ENCODE measurements at places on chromosomes 6 and 20. TPM values are rescaled to one million over a fixed set of nuclear protein-coding genes. Genes with fewer than 3 reads are reported as not detected.
A peak's percentile ranks its signal among the peaks of the same experiment; 100 is the strongest.

The FOXQ1 gene
- not detected for total RNA-seq

The HSPA12B gene
- not detected for total RNA-seq

The ZNF334 gene
- total RNA-seq = not detected

The OPRM1 gene
- not detected for total RNA-seq

The PTK6 gene
- 0.51 TPM for total RNA-seq

The EYS gene
- total RNA-seq = not detected

The PNPLA1 gene
- not detected for total RNA-seq

- H3K4me1 ChIP-seq = no peaks in the 10 kb centered on the region
- DNase-seq = no peak
- H3K4me3 ChIP-seq = no peak overlapping the region
- H3K27ac ChIP-seq = no peak overlapping the region
Measured at GRCh38 chr20:53445321-53445731, 148.3 kb downstream of the ZNF217 start.

GRCh38 chr6:144153260-144153659 lies 2.9 kb downstream of the STX11 start:
- H3K4me1 ChIP-seq = peaks cover 12% of the 10 kb centered on the region
- no peak overlapping the region for H3K27ac ChIP-seq
- DNase-seq = no peak

GRCh38 chr6:161436106-161436876 lies 162.4 kb upstream of the AGPAT4 start:
- no peak for DNase-seq
- no peaks in the 10 kb centered on the region for H3K27me3 ChIP-seq
- H3K4me1 ChIP-seq = peaks cover 10% of the 10 kb centered on the region
- no peak overlapping the region for H3K4me3 ChIP-seq

- no peak for DNase-seq
- H3K4me3 ChIP-seq = no peak overlapping the region
- no peaks in the 10 kb centered on the region for H3K36me3 ChIP-seq
- H3K27ac ChIP-seq = no peak overlapping the region
- no peaks in the 10 kb centered on the region for H3K4me1 ChIP-seq
- no peaks in the 10 kb centered on the region for H3K27me3 ChIP-seq
Measured at GRCh38 chr6:157861814-157862213, 38.8 kb downstream of the SNX9 start.

DNA sequence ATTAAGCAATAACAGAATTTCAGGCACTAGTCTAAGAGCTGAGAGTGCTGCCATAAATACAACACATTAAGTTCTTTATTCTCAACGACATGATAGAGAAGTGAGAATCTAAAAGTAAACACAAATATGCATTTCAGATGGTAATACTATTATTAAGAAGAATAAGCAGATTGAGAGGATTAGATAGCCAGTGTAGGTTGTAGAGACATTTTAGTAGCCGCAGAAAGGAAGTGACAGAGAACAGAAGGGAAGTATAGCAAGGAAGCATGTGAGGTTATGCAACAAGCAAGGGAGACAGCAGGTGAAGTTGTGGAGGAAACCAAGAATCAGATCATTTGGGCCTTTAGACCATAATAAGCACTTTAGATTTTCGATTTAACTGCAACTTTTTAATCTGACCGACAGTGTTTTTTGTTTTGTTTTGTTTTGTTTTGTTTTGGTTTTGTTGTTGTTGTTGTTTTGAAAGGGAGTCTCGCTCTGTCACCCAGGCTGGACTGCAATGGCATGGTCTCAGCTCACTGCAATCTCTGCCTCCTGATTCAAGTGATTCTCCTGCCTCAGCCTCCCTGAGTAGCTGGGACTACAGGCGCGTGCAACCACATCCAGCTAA lies 737.0 kb upstream of the ADGRB3 start:
- no peak overlapping the region for H3K4me3 ChIP-seq
- H3K27ac ChIP-seq = no peak overlapping the region
- DNase-seq = no peak

- no peaks in the 10 kb centered on the region for H3K27me3 ChIP-seq
- H3K36me3 ChIP-seq = peaks cover 27% of the 10 kb centered on the region
- peak overlapping the region; percentile 13 for H3K27ac ChIP-seq
- DNase-seq = no peak
- H3K4me3 ChIP-seq = no peak overlapping the region
- H3K4me1 ChIP-seq = peaks cover 29% of the 10 kb centered on the region
Measured at GRCh38 chr6:34288581-34288980, 39.8 kb upstream of the SMIM29 start.

DNA sequence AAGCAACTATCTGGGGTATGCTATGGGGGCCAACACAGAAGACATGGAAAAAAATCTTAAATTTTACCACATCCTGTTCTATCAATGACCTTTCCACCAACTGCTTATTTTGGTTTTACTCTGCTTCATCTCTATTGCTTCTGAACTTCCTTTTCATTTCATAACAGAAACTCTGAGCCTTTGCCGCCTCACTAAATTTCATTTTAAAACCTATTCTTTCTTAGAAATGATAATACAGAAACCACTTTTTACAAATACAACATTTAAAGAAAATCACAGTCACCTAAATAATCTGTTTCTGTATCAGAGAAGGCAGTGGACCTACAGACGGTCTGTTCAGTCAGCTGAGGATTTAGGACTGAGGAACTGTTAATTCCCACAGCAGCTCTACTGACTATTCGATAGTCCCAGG lies 117.5 kb downstream of the KCNQ5 start:
- H3K4me3 ChIP-seq = no peak overlapping the region
- no peak for DNase-seq
- H3K27me3 ChIP-seq = no peaks in the 10 kb centered on the region
- 0 out of 2 replicates have a peak, but pooled peaks cover 4% of the 10 kb centered on the region for H3K36me3 ChIP-seq

- H3K27me3 ChIP-seq = no peaks in the 10 kb centered on the region
- H3K27ac ChIP-seq = no peak overlapping the region
- no peak for DNase-seq
Measured at GRCh38 chr6:25175196-25175595, 104.0 kb upstream of the CARMIL1 start.

GRCh38 chr20:50043573-50044352 lies 61.0 kb downstream of the SNAI1 start:
- DNase-seq = no peak
- no peaks in the 10 kb centered on the region for H3K36me3 ChIP-seq
- no peaks in the 10 kb centered on the region for H3K27me3 ChIP-seq
- no peak overlapping the region for H3K4me3 ChIP-seq
- H3K4me1 ChIP-seq = peaks cover 8% of the 10 kb centered on the region
- H3K27ac ChIP-seq = no peak overlapping the region

DNA sequence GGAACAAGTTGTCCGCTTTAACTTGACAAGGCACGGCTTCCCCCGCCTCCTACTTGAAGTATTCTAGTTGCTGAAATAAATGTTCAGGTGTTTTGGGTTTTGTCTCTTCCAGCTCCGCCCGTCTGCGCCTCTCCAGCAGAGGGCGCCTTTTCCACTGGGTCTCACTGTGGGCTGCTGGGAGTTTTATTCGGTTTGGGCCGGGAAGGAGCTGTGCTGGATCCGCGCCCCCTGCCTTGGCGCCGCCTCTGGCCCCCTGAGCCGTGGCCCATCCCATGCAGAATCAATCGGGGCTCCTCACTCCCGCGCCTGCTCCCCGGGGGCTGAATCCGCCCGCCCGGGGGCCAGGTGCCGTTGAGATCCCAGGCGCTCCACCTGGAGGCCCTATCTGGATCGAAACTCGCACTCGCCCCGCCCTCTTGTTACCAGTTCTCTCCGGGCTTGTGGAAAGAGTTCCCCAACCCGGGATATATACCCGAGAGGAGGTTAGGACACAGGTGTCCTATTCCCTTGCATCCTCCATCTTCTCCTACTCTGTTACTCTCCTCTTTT lies 51.0 kb upstream of the TCF21 start:
- no peak overlapping the region for H3K4me3 ChIP-seq
- no peak overlapping the region for H3K27ac ChIP-seq
- peak; percentile 77 for DNase-seq
- H3K27me3 ChIP-seq = no peaks in the 10 kb centered on the region

- no peak overlapping the region for H3K27ac ChIP-seq
- no peaks in the 10 kb centered on the region for H3K4me1 ChIP-seq
- no peaks in the 10 kb centered on the region for H3K36me3 ChIP-seq
- DNase-seq = no peak
- H3K4me3 ChIP-seq = no peak overlapping the region
- no peaks in the 10 kb centered on the region for H3K27me3 ChIP-seq
Measured at GRCh38 chr6:116451916-116452315, 9.3 kb upstream of the CALHM6 start.

GRCh38 chr6:166192136-166192535 lies 24.5 kb upstream of the TBXT start:
- H3K36me3 ChIP-seq = no peaks in the 10 kb centered on the region
- no peak for DNase-seq
- H3K27ac ChIP-seq = peak overlapping the region; percentile 12
- H3K4me3 ChIP-seq = no peak overlapping the region

DNA sequence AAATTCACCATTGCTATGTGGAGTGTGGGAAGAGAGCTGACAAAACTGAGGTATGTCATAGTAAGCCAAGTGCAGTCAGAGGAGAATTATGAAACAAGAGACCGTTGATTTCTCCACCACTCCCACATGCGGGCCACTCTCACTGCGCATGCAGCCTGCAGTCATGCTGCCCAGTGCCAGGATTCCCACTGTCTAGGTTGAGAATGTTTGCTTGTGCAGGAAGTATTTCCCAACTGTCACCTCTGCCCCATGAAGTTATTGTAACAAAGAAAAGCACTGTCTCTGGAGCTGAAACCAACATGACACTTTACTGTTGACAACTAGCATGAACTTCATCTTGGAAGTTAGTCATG lies 18.7 kb upstream of the SFT2D1 start:
- no peak overlapping the region for H3K27ac ChIP-seq
- DNase-seq = no peak
- peaks cover 14% of the 10 kb centered on the region for H3K4me1 ChIP-seq

- no peak for DNase-seq
- no peak overlapping the region for H3K27ac ChIP-seq
- no peak overlapping the region for H3K4me3 ChIP-seq
- H3K27me3 ChIP-seq = no peaks in the 10 kb centered on the region
- H3K4me1 ChIP-seq = no peaks in the 10 kb centered on the region
- no peaks in the 10 kb centered on the region for H3K36me3 ChIP-seq
Measured at GRCh38 chr6:38572186-38572813, 67.4 kb downstream of the BTBD9 start.

GRCh38 chr6:25961619-25962148 lies 918 bp upstream of the TRIM38 start:
- H3K27ac ChIP-seq = peak overlapping the region; percentile 94
- no peaks in the 10 kb centered on the region for H3K27me3 ChIP-seq

GRCh38 chr20:25376236-25376635 lies 14.4 kb downstream of the ABHD12 start:
- no peaks in the 10 kb centered on the region for H3K27me3 ChIP-seq
- peaks cover 33% of the 10 kb centered on the region for H3K4me1 ChIP-seq
- H3K36me3 ChIP-seq = no peaks in the 10 kb centered on the region
- DNase-seq = no peak
- no peak overlapping the region for H3K27ac ChIP-seq
- no peak overlapping the region for H3K4me3 ChIP-seq

DNA sequence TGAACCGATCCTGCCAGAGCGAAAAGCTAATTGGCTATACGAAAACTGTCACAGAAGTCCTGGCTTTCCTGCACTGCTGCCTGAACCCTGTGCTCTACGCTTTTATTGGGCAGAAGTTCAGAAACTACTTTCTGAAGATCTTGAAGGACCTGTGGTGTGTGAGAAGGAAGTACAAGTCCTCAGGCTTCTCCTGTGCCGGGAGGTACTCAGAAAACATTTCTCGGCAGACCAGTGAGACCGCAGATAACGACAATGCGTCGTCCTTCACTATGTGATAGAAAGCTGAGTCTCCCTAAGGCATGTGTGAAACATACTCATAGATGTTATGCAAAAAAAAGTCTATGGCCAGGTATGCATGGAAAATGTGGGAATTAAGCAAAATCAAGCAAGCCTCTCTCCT lies 14.2 kb downstream of the CCR6 start:
- H3K36me3 ChIP-seq = no peaks in the 10 kb centered on the region
- no peak for DNase-seq
- H3K27ac ChIP-seq = no peak overlapping the region
- peaks cover 7% of the 10 kb centered on the region for H3K4me1 ChIP-seq
- H3K27me3 ChIP-seq = no peaks in the 10 kb centered on the region

- no peak overlapping the region for H3K4me3 ChIP-seq
- H3K4me1 ChIP-seq = no peaks in the 10 kb centered on the region
- no peaks in the 10 kb centered on the region for H3K27me3 ChIP-seq
- no peaks in the 10 kb centered on the region for H3K36me3 ChIP-seq
Measured at GRCh38 chr6:49906526-49906925, 40.2 kb upstream of the CRISP1 start.

DNA sequence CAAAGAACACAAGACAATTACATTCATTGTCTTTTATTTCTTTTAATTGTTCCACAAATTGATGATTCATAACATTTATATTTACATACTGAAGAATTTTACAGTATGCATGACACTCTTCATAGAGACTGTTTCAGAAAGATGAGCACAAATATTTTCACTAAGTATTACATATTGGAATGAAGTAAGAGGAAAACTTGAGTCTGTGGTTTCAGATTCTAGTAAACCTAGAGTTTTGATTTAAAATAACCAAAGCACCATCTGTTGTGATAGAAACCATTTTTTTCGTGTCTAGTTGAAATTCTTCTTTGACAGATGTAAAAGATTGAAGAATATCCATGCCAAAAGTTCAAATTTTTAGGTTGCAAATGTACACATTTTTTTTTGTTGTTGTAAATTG lies 32.1 kb upstream of the OPN5 start:
- H3K4me1 ChIP-seq = no peaks in the 10 kb centered on the region
- H3K27ac ChIP-seq = no peak overlapping the region
- DNase-seq = no peak
- H3K4me3 ChIP-seq = no peak overlapping the region
